ENCODE measurements at places on chromosomes 6 and 20.

GRCh38 chr6:63415286-63415685 is 95.5 kb upstream of the LGSN start:
- no peak for DNase-seq

GRCh38 chr6:38080360-38080759 is 260.8 kb downstream of the ZFAND3 start:
- no peak for DNase-seq

DNA sequence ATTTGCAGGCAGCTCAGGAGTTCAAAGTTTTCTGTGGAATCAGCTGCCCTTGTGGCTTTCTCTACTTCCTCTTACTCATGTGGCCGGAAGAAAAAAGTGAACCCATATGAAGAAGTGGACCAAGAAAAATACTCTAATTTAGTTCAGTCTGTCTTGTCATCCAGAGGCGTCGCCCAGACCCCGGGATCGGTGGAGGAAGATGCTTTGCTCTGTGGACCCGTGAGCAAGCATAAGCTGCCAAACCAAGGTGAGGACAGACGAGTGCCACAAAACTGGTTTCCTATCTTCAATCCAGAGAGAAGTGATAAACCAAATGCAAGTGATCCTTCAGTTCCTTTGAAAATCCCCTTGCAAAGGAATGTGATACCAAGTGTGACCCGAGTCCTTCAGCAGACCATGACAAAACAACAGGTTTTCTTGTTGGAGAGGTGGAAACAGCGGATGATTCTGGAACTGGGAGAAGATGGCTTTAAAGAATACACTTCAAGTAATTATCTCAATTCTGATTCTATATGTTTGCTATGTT is 1.1 kb downstream of the MGME1 start:
- DNase-seq, result no peak

DNA sequence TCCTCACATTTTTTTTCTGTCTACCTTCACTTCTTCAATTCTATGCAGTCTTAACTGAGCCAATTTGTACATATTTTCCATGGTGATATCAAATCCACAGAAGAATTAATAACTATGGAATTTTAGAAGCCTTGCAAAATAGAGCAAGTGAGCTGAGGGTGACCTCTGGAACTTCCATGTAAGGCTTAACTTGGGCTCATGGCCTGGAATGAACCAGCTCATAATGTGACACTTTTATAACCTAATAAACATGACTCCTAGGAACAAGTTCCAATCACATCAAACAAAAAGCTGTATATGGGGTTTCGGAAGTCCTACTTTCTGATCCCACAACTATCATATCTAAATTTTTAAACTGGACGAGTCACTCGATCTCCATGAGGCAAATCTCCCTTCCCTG is 232.4 kb downstream of the FOXA2 start:
- no peak for DNase-seq
